ENCODE measurements at places on chromosomes 2 and 18.

- peak; percentile 65 for DNase-seq
Measured at GRCh38 chr18:58493516-58494253, 135.2 kb downstream of the ALPK2 start.

DNA sequence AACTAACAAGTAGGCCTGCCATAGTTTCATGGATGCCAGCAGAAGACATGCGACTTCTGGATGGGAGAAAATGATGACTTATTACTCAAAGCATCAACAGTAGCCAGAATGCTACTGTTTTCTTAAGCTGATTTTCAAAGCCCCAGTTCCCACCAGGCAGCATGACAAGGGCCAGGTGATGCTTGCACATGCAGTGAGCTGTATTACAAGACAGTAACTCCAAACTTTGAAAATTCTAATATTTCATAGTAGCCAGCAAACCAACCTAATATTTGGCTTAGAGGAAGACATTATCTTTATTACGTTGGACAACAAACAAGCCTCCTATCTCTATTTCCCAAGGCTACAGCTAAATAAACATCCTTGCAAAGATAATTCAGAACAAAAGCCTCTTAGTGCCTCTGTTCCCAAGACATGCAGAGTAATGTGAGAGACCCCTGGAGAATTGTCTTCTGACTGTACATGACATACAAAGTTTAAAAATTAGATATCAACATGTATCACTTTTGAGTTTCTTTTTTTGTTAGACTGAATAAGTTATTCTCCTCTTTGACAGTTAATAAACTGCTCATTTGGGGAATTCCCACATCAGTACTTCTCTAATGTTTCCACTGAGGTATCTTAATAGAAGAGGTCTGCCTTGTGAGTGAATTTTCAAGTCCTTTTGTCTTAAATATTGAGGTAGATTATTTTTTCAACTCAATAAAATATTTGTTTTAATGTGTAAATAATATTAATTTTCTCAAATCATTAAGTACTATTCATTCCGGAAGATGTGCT, 367.6 kb upstream of the CWC22 start:
- DNase-seq: no peak

DNA sequence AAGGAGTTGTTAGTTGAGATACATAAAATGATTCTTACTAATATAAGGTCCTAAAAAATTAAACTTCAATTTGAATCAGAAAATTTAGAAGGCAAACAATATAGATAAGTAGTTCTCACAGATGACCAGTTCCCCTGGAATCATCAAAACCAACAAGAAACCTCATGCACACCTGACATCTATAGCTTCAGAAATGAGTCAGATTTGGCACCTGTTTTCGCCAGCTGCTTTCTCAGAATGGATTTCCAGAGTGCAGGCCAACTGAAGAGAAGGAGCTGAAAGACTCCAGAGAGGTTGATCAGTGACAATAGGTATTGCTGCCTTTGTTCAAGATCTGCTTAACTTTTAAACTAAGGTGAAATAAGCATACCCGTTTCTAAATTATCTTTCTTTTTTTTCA, 192.4 kb downstream of the RDH14 start:
- no peak for DNase-seq

DNA sequence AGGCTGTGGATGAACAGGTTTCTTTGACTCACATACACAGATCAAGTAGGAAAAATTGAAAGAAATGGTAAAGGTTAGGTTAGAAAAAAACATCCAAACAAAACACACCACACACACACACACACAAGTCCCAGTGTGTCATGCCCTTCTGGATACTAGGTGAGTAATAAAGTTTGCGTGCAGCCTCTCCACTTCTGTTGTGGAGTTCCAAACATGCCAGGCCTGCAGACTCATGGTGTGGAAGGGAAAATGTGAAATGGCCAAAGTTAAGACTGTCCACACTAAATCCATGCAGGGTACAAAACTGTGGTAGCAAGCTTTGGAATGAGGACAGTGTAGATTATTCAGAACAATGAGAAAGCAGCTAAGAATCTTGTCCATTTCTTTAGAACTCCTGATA, 114.6 kb downstream of the IKZF2 start:
- DNase-seq: no peak

- DNase-seq: no peak
Measured at GRCh38 chr2:109497463-109497862, 116.3 kb downstream of the SEPTIN10 start.

GRCh38 chr2:69386360-69386759, 667 bp downstream of the GFPT1 start:
- no peak for DNase-seq

GRCh38 chr18:473802-474201, 26.7 kb downstream of the COLEC12 start:
- no peak for DNase-seq

Data from posterior cingulate gyrus (tissue), 11 donors.